ENCODE measurements at places on chromosomes 13 and 19.

GRCh38 chr13:30841154-30841553 is 64.9 kb upstream of the MEDAG start:
- DNase-seq: no peak

GRCh38 chr19:10952809-10953208 is 8.0 kb upstream of the SMARCA4 start:
- no peak for DNase-seq

DNA sequence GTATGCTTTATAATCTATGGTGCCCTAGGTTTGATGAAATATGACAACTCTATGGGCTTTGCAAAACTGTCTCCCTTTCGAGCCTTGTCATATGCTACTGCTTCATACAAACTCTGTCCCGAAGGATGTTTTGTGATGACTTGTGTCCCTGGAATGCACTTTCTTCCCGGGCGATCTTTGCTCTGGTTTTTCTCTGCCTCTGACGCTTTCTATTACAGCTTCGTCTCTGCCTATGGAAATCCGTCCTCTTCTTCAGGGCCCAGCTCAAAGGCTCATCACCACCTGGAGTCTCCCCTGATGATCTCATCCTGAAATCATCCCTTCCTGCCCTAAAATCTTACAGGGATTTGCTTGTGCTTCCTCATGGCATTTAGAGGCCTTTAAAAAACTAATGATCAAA is 191.5 kb upstream of the KL start:
- no peak for DNase-seq

GRCh38 chr19:10000171-10000826 is 10.0 kb downstream of the COL5A3 start:
- DNase-seq: peak; percentile 29

GRCh38 chr19:31902821-31903220 is 442.6 kb upstream of the ZNF507 start:
- DNase-seq: no peak

- no peak for DNase-seq
Observed at GRCh38 chr19:12779162-12779993, 4.0 kb upstream of the HOOK2 start.

GRCh38 chr19:50564229-50565105 is 3.8 kb downstream of the LRRC4B start:
- DNase-seq: no peak

DNA sequence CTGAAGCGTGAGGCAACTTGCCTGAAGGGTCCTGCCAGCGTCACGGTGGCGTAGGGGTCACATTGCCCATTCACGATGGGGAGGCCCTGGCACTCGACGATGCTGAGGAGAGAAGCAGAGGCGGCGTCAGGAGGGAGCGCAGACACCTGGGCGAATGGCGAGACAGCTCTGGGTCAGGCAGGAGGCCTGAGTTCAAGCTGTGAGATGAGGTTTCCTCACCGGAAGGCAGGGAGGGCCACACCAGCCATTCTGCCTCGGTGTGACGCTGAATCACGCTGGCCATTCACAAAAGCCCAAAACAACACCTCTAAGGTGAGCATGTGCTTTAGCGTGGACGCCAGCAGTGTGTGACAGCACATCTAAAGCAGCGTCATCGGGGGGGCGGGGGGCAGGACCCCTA is 54.0 kb upstream of the C13orf46 start:
- no peak for DNase-seq

DNA sequence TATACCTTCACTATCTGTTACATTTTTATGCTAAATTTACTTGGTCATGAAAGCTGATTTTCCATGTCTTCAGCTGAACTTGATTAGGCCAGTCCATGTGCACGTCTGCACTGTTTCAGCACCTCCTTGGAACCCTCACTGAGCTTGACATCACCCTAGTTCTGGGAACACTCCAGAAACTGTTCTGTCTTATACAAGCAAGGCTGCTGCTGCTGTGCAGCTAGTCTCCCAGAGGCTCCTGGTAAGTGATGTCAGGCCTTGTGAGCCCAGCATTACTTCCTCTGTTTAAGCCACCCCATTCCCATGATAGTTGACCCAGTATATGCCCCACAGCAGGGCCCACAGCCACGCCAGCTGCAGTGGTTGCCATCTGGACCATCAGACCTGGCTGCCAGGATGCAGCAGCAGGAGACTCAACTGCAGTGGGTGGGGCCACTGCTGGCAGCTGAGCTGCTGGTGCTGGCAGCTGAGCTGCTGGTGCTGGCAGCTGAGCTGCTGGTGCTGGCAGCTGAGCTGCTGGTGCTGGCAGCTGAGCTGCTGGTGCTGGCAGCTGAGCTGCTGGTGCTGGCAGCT is 90.5 kb upstream of the AKAP11 start:
- DNase-seq: no peak

DNA sequence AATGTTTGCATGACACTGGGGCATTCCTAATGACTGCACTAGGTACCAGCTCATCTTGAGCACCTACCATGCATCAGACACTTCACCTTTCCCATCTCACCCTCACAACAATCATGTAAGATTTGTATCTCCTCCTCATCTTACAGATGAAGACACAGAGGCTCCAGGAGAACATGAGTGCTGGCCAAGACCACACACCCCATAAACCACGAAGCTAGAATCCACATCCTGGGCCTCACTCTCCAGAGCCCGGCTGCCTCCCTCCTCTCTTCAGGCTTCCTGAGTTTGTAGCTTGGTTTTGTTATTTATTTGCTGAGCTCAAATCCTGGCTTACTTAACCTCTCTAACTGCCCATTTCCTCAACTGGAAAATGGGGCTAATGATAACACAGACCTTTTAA is 25.9 kb downstream of the FAM216B start:
- no peak for DNase-seq

DNA sequence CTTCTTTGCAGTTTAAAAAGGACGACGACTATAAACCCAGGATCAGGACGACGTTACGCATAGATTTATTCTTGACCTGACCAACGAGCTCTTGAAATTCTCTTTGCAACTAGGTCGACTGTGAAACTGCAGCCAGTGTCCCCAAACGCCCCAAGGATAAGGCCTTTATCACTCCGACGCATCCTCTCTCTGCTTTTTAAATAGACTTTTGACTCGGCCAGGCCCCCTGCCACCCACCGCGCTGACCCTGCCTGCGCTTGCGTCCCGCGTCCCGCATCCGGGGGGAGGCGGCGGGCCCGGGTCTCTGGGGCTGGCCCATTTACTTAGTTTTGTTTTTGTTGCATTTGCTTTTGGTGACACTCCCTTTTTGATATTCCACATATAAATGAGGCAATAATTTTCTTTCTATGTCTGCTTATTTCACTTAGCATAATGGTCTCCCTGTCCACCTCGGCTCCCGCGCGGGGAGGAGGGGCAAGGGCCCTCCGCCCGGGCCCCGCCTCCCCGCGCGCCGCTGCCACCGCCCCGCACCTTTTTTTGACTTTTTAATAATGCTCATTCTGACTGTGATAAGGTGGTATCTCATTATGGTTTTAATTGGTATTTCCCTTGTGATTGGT is 17.4 kb downstream of the RB1 start:
- no peak for DNase-seq

GRCh38 chr13:61029064-61029463 is 386.6 kb downstream of the PCDH20 start:
- DNase-seq: no peak

GRCh38 chr19:18558202-18558555 is 509 bp downstream of the KXD1 start:
- DNase-seq: no peak

- DNase-seq: no peak
Observed at GRCh38 chr19:49554701-49555181, 25.6 kb downstream of the NOSIP start.

- no peak for DNase-seq
Observed at GRCh38 chr19:51965583-51965982, 21.1 kb downstream of the ZNF350 start.

DNA sequence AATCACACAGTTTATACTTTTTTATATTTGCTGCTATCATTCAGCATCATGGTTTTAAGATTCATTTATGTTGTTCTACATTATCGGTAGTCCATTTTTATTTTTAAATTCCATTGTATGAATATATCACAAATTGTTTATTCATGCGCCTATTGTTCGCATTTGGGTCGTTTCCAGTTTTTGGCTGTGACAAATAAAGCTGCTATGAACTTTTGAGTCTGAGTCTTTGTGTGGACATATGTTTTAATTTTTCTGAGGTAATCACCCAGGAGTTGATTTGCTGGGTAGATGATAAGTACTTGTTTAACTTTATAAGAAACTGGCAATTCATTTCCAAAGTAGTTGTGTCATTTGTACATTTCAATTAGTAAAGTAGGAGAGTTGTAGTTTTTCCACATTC is 74.2 kb upstream of the CSNK1A1L start:
- DNase-seq: no peak

GRCh38 chr19:33293255-33294057 is 8.9 kb downstream of the CEBPA start:
- DNase-seq: no peak

Measured in activated CD8-positive, alpha-beta memory T cell treated with anti-CD3 and anti-CD28 coated beads for 4 hours (primary cell).